ENCODE measurements at places on chromosomes 3 and 15.

DNA sequence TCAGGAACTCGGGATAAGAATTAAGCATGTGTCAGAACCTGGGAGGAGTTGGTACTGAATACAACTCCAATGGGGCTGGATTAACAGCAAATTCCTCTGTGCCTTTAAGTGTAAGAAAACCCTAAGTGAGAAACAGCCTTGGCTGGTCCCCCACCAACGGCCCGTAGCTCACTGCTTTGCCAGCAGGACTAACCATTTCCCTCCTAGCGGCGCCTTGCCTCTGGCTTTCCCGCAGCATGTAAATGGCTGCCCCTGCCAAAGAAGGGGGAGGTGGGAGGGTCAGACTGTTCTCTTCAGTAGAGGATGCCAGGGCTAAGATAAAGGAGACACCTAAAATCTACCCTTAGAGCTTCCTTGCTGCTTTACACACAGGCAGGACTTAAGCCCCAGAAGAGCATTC, 51.0 kb upstream of the SH3GL3 start:
- DNase-seq = no peak

- no peak for DNase-seq
Observed at GRCh38 chr3:15501126-15501525, 20.4 kb downstream of the COLQ start.

DNA sequence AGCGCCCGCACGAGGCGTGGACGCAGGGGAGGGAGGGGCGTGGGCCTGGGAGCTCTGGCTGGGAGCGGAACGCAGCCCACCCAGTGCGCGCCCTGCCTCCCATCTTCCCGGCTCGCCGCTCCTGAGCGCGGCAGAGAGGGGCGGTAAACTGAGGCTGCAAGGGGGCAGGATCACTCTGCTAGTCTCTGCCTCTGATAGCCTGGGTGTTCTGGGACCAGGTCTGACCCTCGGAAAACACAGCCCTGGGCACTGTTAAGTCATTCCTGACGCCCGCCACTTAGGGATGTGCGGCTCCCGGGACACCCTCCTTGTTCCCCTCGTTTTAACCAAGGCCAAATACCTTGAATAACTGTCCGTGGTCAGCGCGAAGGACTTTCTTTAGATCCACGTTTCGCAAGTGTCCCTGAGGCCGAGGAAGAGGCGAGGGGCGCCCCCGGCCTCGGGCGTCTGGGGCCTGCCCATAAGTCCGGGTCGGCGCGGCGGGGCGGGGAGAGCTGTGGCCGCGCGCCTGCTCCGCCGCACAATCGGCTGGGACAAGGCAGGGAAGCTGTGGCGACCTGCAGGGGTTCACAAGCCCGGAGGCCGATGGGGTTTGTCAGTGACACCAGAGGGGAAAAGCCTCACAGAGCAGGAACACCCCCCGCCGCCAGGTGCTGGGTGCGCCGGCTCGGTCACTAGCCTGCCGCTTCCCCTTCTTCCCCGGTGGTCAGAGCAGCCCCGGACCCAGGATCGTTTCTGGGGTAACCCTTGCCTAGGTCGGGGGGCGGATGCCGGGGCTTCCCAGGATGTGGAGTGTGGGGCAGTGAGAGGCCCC, 1.5 kb downstream of the ITPKA start:
- no peak for DNase-seq

GRCh38 chr3:122880624-122881023, 85.8 kb downstream of the SLC49A4 start:
- no peak for DNase-seq

DNA sequence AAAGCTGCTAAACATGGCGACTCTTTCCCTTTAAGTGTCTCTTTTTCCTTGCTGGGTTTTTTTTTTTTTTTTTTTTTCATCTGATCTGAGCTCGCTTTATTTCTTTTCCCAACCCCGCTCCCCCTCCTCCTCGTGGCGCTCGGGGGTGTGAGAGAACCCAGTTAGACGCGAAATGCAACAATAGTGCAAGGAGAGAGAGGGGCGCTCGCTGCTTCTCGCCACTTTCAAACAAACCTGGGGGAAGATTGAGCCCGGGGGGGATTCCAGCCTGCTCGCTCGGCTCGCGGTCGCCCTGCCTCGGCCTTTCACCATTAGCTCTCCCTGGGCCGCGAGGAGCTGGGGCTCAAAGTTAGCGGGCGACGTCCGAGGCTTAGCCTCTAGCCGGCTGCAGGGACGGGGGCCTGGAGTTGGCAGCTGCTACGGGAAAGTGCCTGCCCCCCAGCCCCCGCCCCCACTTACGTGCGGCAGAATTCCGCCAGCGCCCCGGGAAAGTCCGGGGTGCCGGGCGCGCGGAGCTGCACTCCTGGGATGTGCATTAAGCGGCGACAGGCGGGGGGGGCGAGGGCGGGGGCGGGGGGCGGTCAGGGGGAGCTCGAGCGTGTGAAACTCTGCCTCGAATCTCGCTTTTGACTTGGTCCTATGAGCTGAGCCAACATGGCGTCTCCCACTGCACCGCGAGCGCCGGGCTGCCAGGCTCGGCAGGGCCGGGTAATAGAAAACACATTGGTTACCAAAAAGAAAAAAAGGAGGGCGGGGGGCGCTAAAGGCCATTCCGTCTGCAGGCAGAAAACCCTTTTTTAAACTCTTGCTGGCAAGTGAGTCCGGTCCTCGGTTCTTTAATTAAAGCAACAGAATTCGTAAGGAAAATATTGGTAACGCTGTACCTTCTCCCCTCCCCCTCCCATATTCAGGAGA, 10.4 kb downstream of the NR2F2 start:
- DNase-seq = no peak

DNA sequence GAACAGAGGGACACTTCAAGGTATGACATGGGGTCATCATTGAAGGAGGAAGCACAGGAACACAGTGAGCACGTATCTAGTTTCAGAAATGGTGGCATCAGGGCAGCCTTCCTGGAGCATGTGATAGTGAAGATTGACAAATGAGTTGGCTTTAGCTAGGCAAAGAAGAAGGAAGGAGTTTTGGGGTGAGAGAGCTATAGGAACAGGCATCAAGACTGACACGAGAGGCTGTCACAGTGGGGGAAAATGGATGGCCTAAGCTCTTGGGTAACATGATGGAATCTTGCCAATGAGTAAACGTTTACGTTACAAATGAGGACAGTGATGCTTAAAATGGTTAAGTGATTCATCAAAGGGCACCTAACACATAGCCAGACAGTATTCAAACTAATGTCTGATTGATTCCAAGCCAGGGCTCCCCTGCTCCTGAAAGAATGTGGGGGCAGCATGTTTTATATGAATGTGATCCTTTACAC, 23.1 kb upstream of the GPR171 start:
- DNase-seq = peak; percentile 87

GRCh38 chr3:9071936-9072666, 108.8 kb upstream of the RAD18 start:
- DNase-seq = no peak

- no peak for DNase-seq
Observed at GRCh38 chr3:80187981-80188380, 420.2 kb upstream of the ROBO1 start.

DNA sequence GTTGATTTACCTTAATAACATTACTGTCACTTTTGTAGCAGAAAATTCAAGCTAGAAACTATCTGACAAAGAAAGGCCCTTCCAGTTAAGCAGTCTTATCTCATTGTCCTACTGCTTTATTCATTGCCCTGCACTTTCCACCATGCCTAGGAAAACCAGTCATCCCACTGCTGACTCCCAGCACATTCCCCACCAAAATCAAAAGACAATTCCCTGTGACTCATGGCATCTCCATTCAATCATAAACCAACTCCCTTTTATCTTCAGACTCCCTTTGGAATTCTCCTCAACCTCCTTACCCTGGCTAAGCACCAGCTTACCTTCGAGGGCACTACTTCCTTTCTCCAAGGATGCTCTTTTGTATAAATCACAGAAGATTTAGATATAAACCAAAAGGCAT, 184.3 kb downstream of the PLCH1 start:
- DNase-seq = peak; percentile 85

GRCh38 chr15:67244971-67245478, 9.4 kb downstream of the AAGAB start:
- no peak for DNase-seq

GRCh38 chr15:51681303-51681963, at the start of gene SCG3:
Gene SCG3, plus strand, starts transcription at chr15:51681503. Its CDS starts 253 bp downstream, at chr15:51681756.
- peak; percentile 52 for DNase-seq

- no peak for DNase-seq
Observed at GRCh38 chr3:123320221-123320620, 118.5 kb downstream of the SEC22A start.

DNA sequence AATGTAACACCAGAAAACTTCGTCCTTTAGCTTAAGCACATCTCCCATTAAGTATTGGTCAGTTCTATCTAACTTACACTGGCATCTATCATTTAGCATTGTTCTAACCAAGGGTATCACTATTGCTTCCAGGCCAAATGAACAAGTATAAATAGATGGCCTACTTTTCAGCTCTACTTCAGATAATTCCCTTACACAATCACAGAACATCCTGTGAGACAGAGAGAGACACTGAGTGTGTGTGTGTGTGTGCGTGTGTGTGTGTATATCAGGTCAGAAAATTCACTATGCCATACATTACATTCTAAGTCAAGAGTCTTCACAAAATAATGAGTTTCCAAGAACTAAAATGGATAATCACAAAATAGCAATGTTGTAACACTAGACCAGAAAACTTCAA, 39.1 kb downstream of the SCAPER start:
- no peak for DNase-seq

DNA sequence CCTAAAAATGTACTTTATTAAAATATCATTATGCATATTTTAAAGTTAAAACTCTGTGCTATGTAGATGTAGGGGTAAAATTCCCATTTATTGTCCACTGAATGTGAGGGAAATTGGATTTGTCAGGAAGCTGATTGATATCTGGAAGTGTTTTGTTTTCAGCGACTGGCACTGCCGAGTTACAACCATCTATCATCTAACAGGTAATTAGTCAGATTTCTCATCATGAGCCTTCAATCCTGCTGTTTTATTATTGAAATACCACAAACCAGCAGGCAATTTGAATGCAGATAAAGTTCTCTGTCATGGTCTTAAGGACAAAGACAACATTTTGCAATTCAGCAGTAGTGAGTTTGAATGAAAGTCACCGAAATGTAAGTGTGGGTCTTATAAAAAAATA, 40.5 kb downstream of the ZIC1 start:
- DNase-seq = no peak

DNA sequence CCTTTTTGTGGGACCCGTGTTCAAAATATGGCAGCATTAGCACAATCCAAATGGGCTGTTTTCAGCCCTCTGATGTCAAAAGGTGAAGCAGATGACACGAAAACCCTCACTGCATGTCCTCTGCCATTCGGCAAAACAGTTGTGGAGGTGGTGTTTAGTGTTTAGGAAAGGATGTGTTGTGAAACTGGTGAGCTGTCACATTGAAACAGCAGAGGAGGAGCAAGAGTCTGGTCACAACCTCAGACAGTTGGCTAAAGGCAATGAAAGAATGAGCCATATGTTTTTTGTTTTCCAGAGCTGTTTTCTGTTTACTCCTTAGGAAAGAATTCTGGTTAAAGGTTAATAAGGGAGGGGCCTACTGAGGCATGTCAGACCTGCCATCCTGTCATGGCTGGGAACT, 140.7 kb downstream of the VPS8 start:
- DNase-seq = peak; percentile 3

GRCh38 chr3:113684271-113684819, 12.1 kb downstream of the USF3 start:
- DNase-seq = no peak

DNA sequence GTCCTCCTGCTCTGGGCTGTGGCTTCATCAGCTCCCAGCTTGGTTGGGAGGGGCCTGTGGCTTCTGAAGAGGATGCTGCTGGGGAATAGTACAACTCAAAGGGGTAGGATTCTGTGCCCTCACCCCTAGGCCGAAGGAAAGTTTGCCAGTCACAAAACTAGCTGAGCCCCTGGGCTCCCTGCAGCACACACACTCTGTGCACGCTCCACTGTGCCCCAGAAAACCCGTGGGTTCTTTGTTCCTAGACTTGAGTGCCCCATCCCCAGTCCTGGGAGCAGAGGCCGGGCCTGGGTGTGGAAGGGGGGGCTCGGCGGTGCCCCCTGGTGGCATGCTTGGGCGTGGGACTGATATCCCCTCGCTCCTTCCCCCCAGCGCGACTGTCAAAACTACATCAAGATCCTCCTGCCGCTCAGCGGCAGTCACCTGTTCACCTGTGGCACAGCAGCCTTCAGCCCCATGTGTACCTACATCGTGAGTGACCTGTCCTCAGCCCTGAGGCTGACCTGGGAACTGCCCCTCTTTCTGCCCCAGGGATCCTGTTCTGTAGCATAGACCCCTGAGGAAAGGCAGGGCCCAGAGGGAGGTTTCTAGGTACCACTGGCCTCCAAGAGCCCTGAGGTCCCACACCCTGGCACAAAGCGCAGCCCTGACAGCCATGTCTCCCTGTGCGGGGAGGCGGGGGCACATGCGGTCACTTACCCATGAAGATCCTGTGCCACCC, 14.2 kb downstream of the CIB1 start:
- DNase-seq = no peak

GRCh38 chr3:153756816-153757215, 364.4 kb upstream of the ARHGEF26 start:
- peak; percentile 70 for DNase-seq

GRCh38 chr15:80180986-80181385, 28.2 kb downstream of the FAH start:
- DNase-seq = no peak

DNA sequence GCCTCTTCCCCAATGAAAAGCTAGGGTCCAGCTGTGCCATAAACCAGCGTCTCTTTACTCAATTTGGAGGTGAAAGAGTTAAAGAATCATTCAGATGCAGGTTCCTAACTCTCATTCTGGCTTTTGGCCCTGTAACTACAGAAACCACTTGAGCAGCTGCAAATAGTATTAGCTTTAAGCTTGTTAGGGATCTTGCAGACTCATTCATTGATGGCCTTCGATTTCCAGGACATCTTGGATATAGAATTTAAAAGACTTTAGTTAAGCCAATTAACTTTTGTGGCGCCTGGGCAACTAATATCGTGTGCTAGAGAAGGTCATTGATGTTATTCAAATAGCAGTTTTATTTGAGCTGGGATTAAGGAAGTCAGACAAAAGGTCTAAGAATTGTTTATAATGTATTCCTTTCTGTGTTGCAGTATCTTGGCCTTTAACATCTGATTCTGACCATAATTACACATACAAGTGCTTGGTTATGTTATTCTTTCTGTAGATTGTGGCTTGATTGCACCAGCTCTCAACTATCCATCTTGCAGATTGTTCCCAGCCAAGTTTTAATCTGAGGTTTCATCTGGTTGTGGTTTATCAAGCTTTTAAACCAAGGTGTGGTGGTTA, 185.3 kb downstream of the CACNA2D3 start:
- DNase-seq = no peak

All from renal cortical epithelial cell (primary cell).